Glutamatergic neuron (in vitro differentiated cells): ENCODE measurements at places on chromosomes 4 and X. TPM values are rescaled to one million over a fixed set of nuclear protein-coding genes. Genes with fewer than 3 reads are reported as not detected.

DNA sequence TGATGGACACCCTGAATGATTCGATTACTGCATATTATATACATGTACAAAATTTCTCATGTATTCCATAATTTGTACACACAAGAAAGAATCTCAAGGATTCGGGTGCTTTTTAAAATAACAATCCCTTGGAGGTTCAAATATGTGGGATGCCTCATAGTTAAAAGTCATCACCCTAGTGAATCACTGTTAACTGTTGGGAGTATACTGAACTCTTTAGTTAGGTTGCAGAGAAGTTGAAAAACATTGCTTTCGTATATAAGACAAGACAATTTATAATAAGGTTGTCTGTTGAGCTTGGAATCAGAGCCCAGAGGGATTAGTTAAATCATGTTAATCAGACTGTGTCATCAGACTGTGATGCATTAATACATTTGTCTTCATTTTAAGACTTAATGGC is 15.6 kb downstream of the DCK start:
- no peak overlapping the region for H3K27ac ChIP-seq
- peaks cover 14% of the 10 kb centered on the region for H3K4me1 ChIP-seq
- DNase-seq, result no peak
- no peak overlapping the region for H3K4me3 ChIP-seq

DNA sequence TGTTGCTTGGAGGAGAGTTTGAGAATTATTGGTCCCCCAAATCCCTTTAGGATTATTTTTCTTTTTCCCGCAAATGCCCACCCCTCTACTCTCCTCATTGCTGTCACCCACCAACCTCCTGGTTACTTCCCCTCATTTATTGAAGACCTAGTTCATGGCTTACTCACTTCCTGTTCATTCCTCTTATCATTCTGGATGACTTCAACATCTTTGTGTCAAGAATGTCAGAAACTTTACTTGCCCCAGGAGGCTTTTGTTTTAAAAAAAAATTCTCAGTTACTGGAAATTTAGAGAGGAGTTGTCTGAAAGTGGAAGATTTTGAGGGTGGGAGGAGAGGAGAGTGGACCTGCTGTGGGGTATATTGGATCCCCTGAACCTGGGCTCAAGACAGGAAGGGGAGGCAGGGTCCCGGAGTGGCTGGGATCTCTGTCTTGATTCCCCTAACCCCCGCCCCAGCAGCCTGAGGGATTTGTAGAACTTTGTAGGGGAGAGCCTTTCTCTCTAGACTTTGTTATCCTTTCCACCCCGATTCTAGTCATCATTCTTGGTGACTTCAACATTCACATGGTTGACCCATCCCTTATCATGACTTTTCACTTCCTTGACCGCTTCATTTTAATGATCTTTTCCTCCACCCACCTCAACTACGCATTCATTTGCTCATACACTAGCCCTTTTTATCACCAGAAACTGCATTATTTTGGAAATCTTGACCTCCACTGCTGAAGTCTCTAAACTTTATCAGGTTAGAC is 69.9 kb upstream of the ESX1 start:
- no peaks in the 10 kb centered on the region for H3K36me3 ChIP-seq
- H3K27ac ChIP-seq, result no peak overlapping the region
- DNase-seq, result no peak
- no peak overlapping the region for H3K4me3 ChIP-seq

- H3K4me3 ChIP-seq, result no peak overlapping the region
- H3K27ac ChIP-seq, result no peak overlapping the region
These were observed 226.7 kb upstream of the PRKX start for GRCh38 chrX:3940000-3940610.

- no peak within 1 kb of the TSS for H3K27ac ChIP-seq
- no peaks in the 10 kb centered on the region for H3K4me1 ChIP-seq
- no peak for DNase-seq
These were observed at the start of gene ART3 for GRCh38 chr4:76074468-76074867. ART3 (plus strand) TSS chr4:76074709; CDS start chr4:76075890, 1,181 bp downstream.

- no peaks in the 10 kb centered on the region for H3K27me3 ChIP-seq
- no peak overlapping the region for H3K4me3 ChIP-seq
- H3K27ac ChIP-seq, result no peak overlapping the region
These were observed 119.7 kb downstream of the PCDH7 start for GRCh38 chr4:30839583-30840520.

GRCh38 chrX:138858438-138858837 is 146.9 kb upstream of the FGF13 start:
- no peak overlapping the region for H3K4me3 ChIP-seq
- no peaks in the 10 kb centered on the region for H3K4me1 ChIP-seq
- H3K36me3 ChIP-seq, result no peaks in the 10 kb centered on the region
- DNase-seq, result no peak

The CCDC120 gene
- 17.6 TPM for total RNA-seq

The SPACA5 gene
- total RNA-seq, result not detected

The SHISA3 gene
- total RNA-seq, result 0.42 TPM

The VCX3A gene
- not detected for total RNA-seq

The MANBA gene
- total RNA-seq, result 13.0 TPM

The VSIG1 gene
- total RNA-seq, result not detected

The OTUD6A gene
- total RNA-seq, result not detected

The LONRF3 gene
- 0.29 TPM for total RNA-seq

The UFSP2 gene
- 38.0 TPM for total RNA-seq
